ENCODE measurements at places on chromosomes 3 and 15.

- no peak for DNase-seq
Observed at GRCh38 chr15:101528108-101528916, 38.8 kb upstream of the PCSK6 start.

DNA sequence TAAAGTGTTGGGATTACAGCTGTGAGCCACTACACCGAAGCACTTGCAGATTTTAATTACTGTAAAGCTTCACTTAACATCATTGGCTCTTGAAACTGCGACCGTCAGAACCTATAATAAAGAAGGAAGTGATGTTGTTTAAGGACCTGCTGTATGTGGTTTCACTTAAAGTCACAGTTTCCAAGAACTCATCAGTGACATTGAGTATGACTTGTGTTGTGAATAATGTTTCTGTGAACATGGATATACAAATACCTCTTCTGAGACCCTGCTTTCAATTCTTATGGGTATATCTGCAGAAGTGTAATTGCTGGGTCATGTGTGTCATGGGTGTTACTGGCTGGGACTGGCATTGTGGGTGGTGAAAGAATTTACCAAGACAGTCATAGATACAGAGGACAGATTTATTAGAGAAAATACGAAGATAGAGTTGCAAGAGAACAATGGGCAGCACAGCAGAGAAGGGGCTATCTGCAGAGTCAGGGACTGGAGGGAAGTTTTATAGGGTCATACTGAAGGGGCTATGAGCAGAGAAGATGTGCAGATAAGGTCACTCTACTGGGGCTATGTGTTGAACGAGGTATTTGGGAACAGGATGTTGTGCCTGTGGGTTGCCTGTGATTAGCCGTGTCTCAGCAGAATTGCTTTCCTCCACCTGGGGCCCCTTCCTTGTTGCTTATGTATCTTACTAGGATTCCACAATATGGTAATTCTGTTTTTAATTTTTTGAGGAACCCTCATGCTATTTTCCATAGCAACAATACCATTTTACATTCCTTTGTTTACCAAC is 4.5 kb downstream of the NDUFB5 start:
- no peak for DNase-seq

DNA sequence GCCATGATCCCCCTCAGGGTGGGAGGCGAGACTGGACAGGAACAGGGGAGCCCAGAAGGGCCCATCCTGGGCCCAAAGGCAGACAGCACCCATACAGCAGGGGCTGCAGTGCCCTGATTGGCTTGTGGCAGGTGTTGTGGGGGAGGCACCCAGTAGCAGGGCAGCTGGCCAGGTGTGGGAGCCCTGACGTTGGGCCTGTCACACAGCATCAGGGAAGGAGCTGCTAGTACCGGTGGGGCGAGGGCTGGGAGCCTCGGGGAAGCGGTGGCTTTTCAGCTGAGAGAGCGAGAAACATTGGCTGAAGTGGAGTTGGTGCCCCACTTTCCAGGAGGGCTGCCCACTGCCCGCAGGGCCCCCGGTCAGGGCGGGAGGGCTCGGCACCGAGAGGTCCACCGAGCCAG is 19.7 kb upstream of the CYP11A1 start:
- DNase-seq: no peak

- no peak for DNase-seq
Observed at GRCh38 chr15:29567336-29567735, 254.9 kb downstream of the TJP1 start.

DNA sequence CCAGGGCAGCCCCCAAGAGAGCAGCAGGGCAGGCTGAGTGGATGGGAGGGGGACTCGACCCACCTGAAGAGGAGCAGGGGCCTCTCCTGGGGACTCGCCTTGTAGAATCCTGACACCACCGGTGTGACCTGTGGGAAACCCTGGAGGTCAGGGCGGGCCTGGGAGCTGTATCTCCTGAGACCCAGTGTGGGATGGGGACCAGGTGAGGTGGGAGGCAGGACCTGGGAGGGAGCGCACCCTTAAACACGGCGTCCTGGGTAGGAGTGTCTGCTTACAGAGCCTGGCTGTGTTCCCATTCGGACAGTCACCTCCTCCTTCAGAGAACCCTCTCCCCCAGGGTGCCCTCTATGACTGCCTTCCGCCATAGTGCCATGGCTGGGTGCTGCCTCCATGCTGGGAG is 27.1 kb downstream of the C15orf39 start:
- no peak for DNase-seq

DNA sequence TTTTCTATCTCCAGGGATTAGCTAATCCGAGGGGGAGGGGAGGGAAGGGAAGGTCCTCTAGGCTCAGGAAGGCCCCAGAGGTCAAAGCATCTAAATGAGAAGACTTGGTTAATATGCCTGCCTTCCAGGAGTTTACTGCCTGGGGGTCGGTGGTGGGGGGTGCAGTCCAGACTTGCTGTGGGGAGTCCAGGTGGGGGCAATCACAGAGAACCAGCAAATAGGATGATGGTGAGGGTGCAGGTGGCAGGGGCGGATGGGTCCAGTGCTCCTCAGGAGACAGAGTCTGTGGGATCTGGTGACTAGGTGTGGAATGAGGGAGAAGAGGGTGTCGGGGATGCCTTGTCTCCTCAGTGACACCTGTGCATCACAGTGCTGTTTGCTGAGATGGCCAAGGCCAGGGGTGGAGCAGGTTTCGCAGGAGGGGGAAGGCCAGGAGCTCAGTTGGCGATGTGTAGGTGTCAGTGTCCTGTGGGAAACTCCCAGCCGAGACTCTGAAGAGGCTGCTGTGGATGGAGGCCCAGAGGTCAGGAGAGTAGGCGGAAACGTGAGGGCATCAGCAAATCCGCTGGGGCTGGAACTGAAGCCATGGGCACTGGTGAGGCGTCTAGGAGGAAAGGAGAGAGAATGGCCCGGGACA is 8.1 kb downstream of the CFAP100 start:
- DNase-seq: no peak

- DNase-seq: no peak
Observed at GRCh38 chr15:81339321-81339720, 15.4 kb upstream of the STARD5 start.

DNA sequence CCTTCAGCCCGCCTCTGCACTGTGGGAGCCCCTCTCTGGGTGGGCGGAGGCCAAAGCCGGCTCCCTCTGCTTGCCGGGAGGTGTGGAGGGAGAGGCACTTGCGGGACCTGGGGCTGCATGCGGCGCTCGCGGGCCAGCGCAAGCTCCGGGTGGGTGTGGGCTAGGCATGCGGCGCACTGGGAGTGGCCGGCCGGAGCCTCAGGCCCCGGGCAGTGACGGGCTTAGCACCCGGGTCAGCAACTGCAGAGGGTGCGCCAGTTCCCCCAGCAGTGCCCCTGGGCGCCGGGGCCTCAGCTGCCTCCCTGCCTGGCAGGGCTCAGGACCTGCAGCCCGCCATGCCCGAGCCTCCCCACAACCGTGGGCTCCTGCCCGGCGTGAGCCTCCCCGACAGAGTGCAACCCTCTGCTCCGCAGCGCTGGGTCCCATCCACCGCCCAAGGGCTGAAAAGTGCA is 98.9 kb upstream of the POU1F1 start:
- DNase-seq: no peak

Measured in amygdala (tissue), 56 donors.